ENCODE measurements at places on chromosomes 5 and 9.

GRCh38 chr9:125544988-125545651 lies 161.9 kb downstream of the MAPKAP1 start:
- no peak for DNase-seq

DNA sequence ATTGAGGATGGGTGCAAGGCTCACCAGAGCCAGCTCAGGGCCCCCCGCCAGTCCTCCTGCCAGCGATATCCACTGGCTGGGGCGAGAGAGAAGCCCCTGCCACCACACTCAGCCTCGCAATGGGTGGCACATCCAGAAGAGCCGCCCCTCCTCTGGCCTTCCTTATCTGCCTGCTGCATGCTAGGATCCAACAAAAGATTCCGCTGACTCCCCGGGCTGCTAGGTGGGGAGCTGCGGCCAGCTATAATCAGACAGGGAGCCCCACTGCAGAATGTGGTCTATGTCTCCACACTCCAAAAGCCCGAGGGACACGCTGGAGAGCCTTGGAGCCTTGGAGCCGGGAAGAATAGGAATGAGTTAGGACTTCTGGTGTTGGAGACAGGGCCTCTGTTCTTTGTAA lies 32.8 kb downstream of the COL23A1 start:
- no peak for DNase-seq

GRCh38 chr5:1666812-1667588 lies 132.6 kb downstream of the MRPL36 start:
- DNase-seq = no peak

DNA sequence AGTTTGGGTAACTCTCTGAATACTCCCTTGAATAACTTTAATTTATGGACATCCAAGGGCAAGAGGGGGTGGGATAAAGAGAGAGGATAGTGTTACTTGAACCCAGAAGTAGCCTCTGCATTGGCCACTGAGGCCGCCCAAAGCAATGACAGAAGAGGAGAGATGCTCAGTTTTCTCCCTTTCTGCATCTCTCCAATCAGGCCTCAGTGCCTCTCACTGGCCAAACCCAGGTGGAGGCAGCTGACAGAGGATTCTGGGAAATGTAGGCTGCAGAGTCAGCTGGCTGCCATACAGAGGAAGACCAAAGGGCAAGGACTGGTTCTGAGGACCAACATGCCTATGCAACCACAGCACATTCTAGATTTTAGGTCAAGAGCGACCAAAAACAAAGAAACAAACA lies 719.4 kb downstream of the MAT2B start:
- no peak for DNase-seq

GRCh38 chr5:5370059-5370774 lies 52.3 kb upstream of the ICE1 start:
- no peak for DNase-seq

- DNase-seq = no peak
Observed at GRCh38 chr9:106620866-106621265, 242.1 kb upstream of the ZNF462 start.

GRCh38 chr5:80246995-80247729 lies 8.7 kb downstream of the SERINC5 start:
- DNase-seq = no peak

DNA sequence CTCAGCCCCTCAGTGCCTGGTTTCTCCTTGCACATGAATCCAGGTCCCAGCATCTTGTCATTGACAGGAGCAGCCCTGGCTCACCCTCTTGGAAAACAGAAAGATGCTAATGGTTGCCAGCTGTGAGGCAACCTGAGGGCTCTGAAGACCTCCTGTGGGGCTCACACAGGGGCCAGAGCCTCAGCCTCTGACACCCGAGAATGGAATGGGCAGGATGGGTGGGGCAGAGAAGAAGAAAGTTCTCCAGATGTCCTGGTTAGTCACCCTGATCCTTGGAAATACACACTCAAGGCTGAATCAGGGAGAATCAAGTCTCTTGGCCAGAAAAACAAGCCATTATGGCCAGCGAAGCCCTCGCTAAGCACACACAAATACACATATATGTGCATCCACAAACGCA lies 32.3 kb upstream of the SPATA31E1 start:
- DNase-seq = peak; percentile 82

DNA sequence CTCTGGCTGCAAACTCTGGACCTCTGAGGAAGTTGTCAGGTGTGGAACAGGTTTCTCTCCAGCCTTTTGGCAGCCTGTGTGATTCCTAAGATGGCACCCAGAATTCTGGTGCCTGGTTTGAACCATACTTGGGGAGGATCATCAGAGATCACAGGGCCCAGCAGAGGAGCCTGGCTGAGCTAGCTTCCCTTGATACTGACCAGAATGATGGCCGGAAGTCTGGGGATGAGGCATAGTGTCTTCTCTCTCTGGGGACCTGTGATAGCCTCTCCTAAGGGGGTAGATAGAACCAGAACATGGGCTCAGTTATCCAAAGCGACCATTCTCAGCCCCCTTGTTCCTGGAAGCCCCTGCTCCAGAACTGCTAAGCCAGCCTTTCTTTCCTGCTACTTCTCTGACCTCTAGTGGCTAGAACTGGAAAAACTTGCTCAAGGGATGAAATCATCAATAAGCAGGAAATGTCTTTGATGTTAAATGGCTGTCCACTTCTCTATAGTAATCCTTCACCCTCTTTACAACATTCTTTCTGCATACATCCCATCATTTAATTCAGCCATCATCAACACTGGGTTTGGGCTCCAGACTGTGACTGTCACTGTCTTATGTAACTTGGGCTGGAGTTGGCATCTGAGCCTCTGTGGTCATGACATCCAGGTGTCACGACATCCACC lies 55.1 kb downstream of the C9orf152 start:
- DNase-seq = no peak

DNA sequence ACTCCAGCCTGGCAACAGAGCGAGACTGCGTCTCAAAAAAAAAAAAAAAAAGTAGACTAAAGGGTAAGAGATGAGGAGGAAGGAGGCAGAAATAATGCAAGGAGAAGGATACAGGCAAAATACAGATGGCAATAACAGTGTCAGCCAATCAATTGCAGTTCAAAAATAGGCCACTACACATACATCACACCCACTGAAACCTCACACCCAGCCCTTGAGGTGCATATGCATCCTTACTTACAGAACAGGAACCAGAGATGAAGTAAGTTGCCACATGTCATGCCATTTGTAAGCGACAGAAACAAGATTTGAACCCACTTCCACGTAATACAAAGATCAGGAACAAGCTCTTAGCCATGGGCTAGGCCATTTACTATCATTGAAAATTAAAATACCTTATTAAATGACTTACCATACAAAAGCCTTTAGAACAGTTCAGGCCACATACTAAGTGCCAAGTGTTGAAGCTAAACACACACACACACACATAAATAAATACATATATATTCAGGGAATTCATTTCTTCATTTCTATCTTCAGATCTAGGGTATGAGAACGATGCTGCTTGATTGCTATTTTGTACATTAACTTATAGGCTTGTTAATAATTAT lies 98.4 kb downstream of the FNBP1 start:
- DNase-seq = no peak

DNA sequence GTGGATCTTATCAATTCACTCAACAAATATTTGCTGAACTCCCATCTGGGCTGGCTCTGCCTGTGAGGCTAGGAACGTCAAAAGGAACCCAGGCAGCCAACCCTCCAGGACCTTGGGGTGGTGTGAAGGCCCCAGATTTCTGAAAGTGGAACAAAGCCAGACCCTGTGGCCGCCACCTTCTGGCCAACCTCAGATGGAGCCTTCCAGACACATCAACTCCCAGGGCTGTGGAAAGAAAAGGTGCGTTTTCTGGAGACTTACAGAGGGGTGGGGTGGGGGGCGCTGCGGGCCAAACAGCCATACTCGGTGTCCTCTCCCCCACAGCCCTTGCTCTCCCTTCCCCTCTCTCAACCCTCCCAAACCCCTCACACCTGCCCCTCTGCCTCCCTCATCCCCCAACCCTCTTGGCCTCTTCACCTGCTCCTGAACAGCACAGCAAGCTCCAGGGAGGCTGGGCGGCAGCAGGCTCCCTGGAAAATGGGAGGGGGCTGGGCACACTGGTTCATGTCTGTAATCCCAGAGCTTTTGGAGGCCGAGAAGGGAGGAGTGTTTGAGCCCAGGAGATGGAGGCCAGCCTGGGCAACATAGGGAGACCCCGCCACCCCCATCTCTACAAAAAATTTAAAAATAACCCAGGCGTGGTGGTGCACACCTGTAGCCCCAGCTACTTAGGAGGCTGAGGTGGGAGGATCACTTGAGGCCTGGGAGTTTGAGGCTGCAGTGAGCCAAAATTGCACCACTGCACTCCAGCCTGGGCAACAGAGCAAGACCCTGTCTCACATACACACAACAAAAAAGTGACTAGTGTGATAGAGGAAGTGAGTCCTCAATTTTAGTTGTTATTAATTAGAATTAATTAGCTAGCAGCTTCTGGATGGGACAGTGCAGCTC lies 45.0 kb upstream of the PRRC2B start:
- no peak for DNase-seq

- no peak for DNase-seq
Observed at GRCh38 chr5:151493665-151494064, 46.3 kb downstream of the SLC36A1 start.

DNA sequence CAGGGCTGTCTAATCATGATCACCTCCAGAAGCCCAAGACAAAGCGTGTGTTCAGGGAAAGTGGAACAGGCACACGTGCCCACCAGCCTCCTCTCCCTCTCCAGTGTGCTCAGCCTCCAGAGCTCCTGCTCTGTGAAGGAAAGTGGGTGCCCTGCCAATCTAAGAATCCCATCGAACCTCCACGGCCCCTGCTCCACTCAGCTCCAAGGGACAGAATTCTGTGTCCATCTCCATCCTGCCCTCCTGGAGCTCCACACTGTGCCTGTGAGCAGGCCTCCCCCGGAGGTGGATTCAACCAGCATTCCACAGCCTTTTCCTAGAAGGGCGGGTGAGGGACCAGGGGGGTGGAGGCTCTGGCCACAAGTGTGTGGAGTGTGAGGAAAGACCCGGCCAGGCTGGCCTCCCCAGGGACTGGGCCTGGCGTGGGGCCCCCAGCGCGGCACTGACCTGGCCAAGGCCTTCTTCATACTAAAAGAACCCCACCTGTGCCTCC lies 6.0 kb downstream of the EEIG1 start:
- DNase-seq = no peak

- DNase-seq = no peak
Observed at GRCh38 chr5:40780199-40780598, 18.0 kb downstream of the PRKAA1 start.

DNA sequence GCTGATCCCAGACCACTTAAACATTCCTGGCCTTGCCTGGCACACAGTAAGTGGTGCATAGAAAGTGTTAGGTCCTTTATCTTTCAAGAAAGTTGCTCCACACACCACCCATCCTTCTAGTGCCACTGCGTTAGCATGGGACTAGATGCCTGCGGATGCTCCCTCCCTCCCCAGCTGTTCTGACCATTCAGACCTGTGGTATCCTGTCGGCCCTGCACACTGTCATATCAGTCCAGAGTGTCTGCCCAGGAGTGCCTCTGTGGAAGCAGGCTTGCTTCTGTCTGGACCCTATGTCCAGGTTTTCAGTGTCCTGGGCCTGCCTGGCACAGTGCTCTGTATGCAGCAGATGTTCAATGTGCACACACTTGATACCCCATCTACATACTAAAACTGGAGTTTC lies 38.3 kb upstream of the SMU1 start:
- DNase-seq = no peak

- DNase-seq = no peak
Observed at GRCh38 chr5:40378396-40379177, 301.1 kb upstream of the PTGER4 start.

- DNase-seq = no peak
Observed at GRCh38 chr9:137705443-137705863, 86.6 kb downstream of the EHMT1 start.

- no peak for DNase-seq
Observed at GRCh38 chr9:6489099-6489498, 76.1 kb downstream of the UHRF2 start.
